Foreskin fibroblast (primary cell): ENCODE measurements at places on chromosomes 5 and 9.
A peak's percentile ranks its signal among the peaks of the same experiment; 100 is the strongest.

- peak; percentile 89 for DNase-seq
These were observed 47.1 kb downstream of the CAST start for GRCh38 chr5:96709152-96709821.

GRCh38 chr5:139017624-139018023 lies 142.5 kb upstream of the LRRTM2 start:
- no peak for DNase-seq

DNA sequence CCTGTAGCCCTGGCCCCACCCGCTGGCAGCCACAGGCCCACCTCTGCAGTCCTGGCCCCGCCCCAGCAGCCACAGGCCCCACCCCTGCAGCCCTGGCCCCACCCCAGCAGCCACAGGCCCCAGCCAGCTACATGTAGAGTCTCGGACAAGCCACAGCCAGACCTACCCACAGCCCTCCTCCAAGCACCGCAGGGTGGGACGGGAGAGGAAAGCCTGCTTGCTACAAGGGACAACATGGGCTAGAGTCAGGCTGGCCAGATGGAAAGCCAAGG lies 49.5 kb upstream of the SARDH start:
- DNase-seq = no peak

DNA sequence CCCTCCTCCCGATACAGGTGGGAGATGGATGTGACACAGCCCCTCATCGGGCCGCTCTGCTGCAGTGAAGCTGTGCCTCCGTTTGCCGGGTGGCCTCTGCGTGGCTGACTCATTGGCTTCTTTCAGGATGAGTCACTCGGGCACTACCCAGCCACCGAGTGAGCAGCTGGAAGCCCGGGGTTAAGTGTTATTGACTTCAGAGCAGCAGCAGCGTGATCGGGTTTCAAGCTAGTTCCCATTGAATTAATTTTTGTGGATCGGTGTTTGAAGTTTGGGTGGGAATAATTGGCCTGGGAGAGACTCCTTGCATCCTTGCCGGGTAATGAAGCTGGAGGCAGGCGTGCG lies 266.4 kb upstream of the IRX4 start:
- DNase-seq = peak; percentile 95

DNA sequence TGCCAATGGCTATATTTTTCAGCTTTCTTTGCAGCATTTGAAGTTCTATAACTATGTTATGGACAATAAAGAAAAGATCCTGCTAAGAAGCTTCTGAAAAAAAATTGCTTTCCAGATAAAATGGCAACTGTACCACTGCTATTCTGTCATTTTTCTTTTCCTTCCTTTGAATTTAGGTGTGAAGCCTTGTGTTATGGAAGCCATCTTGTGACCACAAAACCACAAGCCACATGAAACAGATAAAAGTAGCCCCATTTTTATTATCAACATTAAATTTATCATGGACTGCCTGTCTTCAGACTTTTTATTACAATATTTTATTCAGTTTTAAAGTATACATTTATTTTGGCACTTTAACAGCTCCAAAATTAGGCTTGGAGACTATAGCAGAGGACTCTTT lies 289.9 kb upstream of the ACTBL2 start:
- no peak for DNase-seq

GRCh38 chr9:8799615-8800014 lies 1000.0 kb upstream of the DMAC1 start:
- no peak for DNase-seq

GRCh38 chr9:38662763-38663593 lies 42.6 kb upstream of the ANKRD18A start:
- peak; percentile 23 for DNase-seq

GRCh38 chr9:129198319-129199043 lies 20.4 kb upstream of the IER5L start:
- peak; percentile 71 for DNase-seq

DNA sequence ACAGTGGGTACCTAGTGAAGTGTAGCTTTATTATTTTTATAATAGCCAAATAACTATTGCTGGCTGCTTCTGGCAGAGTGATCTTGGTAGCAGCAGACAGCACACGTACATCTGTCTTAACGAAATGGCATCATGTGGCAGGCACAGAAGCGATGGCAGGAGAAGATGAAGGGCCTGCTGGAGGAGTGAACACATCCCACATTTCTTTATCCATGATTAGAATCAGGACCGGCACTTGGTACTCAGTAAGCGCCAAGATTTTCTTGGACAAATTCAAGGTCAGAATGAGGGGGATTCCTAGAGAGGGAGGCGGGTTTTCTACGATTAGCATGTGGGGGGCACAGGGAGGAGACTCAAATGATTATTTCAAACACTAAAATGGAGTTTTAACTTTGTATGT lies 23.0 kb upstream of the ZNF366 start:
- no peak for DNase-seq

- DNase-seq = no peak
These were observed 81.8 kb downstream of the TRIM36 start for GRCh38 chr5:115087951-115088350.

GRCh38 chr5:82821846-82822633 lies 255.2 kb downstream of the TMEM167A start:
- peak; percentile 32 for DNase-seq

DNA sequence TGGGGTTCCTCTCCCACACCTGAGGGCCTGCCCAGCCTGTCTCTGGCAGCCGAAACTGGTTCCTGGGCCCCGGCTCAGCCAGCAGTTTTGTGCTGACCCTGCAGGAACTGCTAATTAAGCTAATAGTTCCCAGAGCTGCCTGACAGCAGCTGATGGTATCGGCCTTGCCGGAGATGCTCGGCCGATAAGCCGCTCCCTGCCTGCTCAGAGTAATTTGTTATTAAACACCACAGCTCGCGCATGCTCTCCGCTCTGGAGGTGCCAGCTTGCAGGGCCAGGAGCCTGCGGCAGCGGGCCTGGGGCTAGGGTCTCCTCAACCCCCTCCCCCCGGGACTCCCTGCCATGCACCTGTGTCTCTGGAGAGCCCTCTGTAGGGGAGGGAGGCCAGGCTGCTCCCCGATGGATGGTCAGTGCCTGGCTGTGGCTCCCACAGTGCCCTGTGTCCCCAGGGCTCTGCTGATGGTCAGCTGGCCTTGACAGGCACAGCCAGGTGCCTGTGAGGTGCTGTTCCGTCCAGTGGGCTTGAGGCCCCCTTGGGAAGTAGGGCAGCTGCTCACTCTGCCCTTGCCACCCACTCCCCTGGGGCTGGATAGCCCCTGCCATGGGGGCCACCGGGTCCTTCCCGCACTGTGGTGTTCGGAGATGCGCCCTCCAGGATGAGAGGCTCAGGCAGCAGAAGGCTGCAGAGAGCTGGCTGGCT lies 41.7 kb downstream of the RXRA start:
- DNase-seq = no peak

DNA sequence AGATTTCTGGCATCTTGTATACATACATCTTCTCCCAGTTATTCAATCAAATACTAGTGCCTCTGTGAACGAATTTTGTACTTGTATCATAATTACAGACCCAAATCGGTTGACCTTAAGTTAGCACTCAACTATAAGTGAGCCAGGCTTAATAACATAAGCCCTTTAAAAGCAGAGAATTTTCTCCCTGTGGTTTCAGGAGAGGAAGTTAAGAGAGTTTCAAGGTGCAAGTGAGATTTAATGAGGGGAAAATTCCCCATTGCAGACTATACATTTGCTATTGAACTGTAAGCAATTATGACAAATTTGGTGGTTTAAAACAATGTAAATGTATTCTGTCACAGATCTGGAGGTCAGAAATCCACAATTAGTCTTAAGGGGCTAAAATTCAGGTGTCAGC lies 261.9 kb upstream of the NREP start:
- no peak for DNase-seq

GRCh38 chr5:1282131-1282992 lies 12.5 kb downstream of the TERT start:
- no peak for DNase-seq

GRCh38 chr5:151195622-151196021 lies 28.3 kb downstream of the CCDC69 start:
- peak; percentile 21 for DNase-seq

- DNase-seq = no peak
These were observed 122.8 kb downstream of the CAMK4 start for GRCh38 chr5:111347021-111347420.

- DNase-seq = no peak
These were observed 5.1 kb upstream of the AHRR start for GRCh38 chr5:316210-317085.

DNA sequence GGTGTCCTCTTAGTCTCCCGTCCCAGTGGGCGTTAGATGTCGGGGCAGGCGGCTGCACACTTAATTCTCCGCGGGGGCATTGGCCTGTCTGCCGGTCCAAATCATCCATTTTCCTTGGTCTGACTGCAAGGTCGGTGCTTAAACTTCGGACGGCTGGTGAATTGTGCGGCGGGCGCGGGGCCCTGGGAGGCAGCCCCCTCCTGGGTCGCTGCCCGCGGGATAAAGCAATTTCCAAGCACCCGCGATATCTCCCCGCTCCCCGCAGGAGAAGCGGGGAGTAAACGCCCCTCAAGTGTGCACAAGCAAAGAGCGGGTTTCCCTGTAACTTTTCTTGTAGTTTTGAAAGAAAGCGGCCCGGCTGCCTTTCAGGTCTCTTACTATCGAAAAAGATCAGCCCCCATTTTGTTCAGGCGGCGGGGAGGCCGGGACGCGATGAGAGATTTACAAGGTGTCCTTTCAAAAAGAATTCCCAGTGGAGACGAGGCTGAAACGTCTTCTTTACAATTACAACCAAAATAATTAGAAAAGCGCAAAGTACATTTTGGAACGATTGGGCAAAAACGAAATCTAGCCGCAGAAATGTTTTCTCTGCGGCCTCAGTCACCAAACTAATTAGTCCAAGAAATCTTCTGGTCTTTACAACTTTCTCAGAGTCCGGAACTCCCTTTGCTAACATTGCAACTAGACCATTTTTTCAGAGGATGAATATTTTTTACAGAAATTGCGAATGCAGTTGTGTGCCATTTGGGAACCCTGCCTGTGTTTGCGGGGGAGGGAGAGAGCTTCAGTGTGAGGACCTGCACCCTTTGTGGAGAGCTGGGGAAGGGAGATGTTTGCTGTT lies 1.8 kb downstream of the IRX1 start:
- peak; percentile 42 for DNase-seq

- no peak for DNase-seq
These were observed 1.1 kb upstream of the UBAP2 start for GRCh38 chr9:34049630-34050384.

- peak; percentile 47 for DNase-seq
These were observed 6.8 kb downstream of the TENT4A start for GRCh38 chr5:6719896-6720560.

- DNase-seq = no peak
These were observed 11.8 kb downstream of the BTNL8 start for GRCh38 chr5:180910735-180911134.

DNA sequence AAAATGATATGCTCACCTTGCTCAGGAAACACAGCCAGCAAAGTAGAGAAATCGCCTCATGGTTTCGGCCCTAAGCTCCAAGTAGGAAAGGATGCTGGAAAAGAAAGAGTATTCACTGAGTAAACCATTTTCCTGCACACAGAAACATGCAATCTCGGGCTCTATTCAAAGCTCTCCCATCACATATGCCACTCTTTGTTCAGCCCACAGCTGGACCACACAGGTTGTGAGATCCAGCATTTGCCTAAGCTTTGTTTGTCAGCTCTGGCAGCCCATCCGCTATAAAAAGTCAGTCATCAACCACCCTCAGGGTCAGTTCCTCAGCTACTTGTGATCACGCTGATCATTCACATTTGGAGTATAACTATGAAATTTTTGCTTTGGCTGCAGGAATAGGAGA lies 96.5 kb upstream of the SMARCA2 start:
- no peak for DNase-seq

GRCh38 chr9:129175515-129175824 lies 2.6 kb downstream of the IER5L start:
- DNase-seq = no peak

- DNase-seq = no peak
These were observed 25.1 kb downstream of the JADE2 start for GRCh38 chr5:134550271-134551214.

GRCh38 chr5:1189269-1189668 lies 12.1 kb upstream of the SLC6A19 start:
- no peak for DNase-seq

DNA sequence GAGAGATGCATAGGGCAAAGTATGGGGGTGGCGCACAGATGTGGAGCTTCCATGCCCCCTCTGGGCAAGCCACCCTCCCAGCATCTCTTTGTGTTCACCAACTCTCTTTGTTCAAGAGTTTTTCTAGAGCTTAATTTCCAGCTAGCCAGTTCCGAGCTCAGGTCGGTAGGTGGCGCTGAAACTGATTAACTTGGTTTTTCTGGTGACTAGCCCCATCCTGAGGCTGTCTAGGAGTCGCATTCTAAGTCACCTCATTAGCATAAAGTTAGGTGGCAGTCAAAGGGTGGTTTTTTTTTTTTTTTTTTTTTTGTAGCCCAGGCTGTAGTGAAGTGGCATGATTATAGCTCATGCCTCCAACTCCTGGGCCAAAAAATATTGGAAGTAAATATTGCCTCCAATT lies 476.4 kb downstream of the KDM4C start:
- DNase-seq = no peak

DNA sequence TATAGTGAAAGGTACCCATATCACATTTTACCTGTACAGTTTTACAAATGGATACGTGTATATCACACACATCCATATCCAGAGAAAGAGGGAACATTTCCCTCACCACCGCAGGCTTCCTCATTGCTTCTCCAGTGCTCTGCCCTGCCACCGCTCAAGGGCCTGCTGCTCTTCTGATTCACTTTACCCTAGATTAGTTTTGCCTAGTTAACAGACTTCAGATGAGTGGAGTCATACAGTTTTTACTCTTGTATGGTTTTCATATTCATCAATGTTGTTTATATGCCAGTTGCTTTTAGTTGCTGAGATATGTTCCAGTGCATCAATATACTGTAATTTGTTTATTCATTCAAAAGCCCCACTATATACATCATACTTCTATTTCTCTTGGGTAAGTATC lies 53.9 kb upstream of the POMT1 start:
- DNase-seq = no peak

DNA sequence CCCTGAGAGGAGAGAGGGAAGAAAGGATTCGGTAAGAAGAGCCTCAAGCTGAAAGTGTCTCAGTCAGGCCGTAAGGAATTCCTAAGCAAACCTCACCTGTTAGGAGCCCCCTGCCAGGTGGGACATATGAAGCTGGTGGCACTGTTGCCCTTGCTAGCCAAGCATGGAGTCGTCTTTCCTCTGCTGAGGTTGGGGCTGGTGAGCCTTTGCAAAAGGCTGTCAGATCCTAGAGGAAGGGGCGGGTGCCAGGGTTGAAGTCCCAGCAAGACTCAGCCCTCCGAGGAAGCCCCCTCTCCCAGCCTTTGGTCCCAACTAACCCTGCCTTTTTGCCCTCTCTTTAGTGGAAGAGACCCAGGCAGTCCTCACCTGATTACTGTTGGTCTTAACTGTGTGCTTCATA lies 5.5 kb upstream of the SMIM32 start:
- no peak for DNase-seq

DNA sequence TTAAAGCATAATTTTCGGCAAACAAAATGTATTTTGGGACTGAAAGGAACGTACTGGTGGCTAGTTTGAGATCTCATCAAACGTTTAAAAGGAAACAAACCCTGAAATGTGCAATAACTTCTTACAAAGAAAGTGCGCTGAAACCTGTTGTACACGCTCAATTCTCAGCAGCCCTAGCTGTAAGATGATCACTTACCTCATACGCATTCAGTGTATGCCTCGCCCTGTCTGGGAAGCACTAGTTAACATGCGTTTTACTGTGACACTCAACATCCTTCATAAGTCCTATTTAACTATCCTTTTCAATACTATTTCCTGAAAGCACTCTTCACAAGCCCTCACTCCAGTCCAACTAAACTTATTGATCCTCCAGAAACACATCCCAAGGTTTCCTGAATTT lies 485.0 kb upstream of the EDIL3 start:
- no peak for DNase-seq

GRCh38 chr9:85055506-85056202 lies 386.1 kb downstream of the NTRK2 start:
- DNase-seq = no peak
